Ovary (tissue), 10 donors: ENCODE measurements at places on chromosomes 2 and 18. TPM values are rescaled to one million over a fixed set of nuclear protein-coding genes. Genes with fewer than 3 reads are reported as not detected.

GRCh38 chr2:151664520-151664919, 69.8 kb downstream of the NEB start:
- H3K27ac ChIP-seq: no peak overlapping the region
- DNase-seq: no peak
- H3K27me3 ChIP-seq: no peaks in the 10 kb centered on the region
- H3K4me1 ChIP-seq: no peaks in the 10 kb centered on the region
- no peak overlapping the region for H3K4me3 ChIP-seq

The SPHKAP gene
- total RNA-seq: 0.52 TPM

DNA sequence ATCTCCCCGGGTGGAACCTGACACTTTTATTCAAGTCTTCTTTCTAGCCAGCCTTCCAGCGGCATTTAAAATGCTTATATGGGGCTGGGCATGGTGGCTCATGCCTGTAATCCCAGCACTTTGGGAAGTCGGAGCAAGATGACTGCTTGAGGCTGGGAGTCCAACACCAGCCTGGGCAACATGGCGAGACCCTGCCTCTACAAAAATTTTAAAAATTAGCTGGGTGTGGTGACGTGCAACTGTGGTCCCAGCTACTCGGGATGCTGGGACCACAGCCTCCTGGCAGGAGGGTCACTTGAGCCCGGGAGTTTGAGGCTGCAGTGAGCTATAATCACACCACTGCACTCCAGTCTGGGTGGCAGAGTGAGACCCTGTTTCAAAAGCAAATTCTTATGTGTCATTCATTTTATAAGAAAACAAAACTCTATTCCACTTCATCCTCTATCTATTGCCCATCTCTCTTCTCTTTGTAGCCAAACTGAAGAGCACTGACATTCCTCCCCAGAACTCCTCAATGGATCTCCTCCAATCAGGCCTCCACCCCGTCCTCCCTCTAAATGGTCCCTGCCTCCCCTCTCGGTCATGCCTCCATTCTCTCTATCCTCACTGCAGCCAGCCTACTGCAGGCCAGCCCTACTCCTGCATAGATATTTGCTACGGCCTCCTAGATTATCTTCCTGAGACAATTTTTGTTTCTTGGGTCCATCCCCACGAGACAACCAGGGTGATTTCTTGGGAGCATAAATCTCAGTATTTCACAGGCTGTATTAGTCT, 18.0 kb upstream of the RHOB start:
- H3K4me1 ChIP-seq: no peaks in the 10 kb centered on the region
- DNase-seq: peak; percentile 4
- H3K27ac ChIP-seq: no peak overlapping the region

DNA sequence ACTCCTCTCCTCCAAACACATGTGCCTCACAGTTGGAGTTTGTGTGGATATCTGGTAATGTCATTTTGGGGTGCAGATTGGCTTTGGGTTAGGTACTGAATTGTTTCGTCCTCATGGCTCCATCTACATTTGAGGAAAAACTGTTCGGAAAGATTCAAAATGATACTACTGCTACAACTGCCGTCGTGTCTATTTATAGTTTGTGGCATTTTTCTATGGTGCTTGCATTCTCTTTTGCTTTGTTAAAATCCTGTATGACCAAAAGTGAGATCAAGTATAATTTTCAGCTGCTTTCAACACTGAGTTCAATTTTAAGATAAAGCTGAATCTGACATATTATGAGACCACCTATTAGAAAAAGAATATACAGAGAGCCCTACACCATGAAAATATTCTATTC, 176.3 kb upstream of the DSEL start:
- no peak overlapping the region for H3K4me3 ChIP-seq
- no peaks in the 10 kb centered on the region for H3K36me3 ChIP-seq
- H3K27me3 ChIP-seq: no peaks in the 10 kb centered on the region
- H3K27ac ChIP-seq: no peak overlapping the region
- no peak for DNase-seq

The MLPH gene
- 30.7 TPM for total RNA-seq

DNA sequence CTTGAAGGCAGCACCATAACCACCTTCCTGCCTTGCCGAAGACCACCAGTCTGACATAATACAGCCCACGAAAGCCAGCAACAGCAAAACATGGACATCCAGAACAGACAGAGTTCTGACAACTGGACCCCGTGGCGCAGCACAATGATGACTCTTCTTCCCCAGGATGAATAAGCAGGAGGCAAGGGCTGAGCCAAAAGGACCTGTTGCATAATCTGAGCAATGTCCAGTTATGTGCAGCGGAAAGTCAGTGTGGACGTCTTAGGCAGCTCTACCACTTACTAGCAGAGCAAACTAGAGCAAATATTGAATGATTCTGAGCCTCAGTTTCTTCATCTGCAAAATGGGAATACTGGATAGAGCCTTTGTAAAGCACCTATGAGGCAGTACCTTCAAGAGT, 225.1 kb downstream of the ZBTB7C start:
- DNase-seq: no peak
- no peaks in the 10 kb centered on the region for H3K27me3 ChIP-seq
- H3K4me1 ChIP-seq: peaks cover 3% of the 10 kb centered on the region
- H3K4me3 ChIP-seq: no peak overlapping the region

The CCDC178 gene
- total RNA-seq: 5.1 TPM

The CNGA3 gene
- not detected for total RNA-seq

- H3K27me3 ChIP-seq: no peaks in the 10 kb centered on the region
- no peaks in the 10 kb centered on the region for H3K4me1 ChIP-seq
- no peaks in the 10 kb centered on the region for H3K36me3 ChIP-seq
- H3K27ac ChIP-seq: no peak overlapping the region
- no peak overlapping the region for H3K4me3 ChIP-seq
- DNase-seq: no peak
These were observed 240.2 kb downstream of the FSIP2 start for GRCh38 chr2:185978634-185979407.

DNA sequence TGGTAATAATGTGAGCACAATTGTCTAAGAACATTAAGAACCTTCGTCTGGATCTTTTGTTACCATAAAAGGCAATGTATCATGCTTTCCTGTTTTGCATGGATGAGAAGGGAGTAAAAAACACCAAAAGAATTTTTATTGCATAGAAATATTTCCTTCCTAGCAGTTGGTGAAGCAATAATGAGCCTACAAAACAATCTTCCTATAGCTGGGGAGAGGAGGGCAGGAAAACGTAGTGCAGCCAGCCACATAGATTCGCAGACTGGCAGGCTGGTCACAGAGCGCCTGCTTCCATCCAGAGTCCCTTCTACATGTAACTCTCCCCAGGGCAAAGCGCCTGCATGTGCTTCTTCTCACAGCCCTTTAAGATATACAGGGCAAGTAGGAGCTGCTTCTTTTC, 190.4 kb downstream of the BABAM2 start:
- DNase-seq: no peak
- no peaks in the 10 kb centered on the region for H3K36me3 ChIP-seq
- H3K4me3 ChIP-seq: no peak overlapping the region
- no peaks in the 10 kb centered on the region for H3K27me3 ChIP-seq
- peaks cover 9% of the 10 kb centered on the region for H3K4me1 ChIP-seq
- peak overlapping the region; percentile 27 for H3K27ac ChIP-seq

The ASPRV1 gene
- total RNA-seq: 2.1 TPM

The IL1R2 gene
- total RNA-seq: 0.91 TPM

DNA sequence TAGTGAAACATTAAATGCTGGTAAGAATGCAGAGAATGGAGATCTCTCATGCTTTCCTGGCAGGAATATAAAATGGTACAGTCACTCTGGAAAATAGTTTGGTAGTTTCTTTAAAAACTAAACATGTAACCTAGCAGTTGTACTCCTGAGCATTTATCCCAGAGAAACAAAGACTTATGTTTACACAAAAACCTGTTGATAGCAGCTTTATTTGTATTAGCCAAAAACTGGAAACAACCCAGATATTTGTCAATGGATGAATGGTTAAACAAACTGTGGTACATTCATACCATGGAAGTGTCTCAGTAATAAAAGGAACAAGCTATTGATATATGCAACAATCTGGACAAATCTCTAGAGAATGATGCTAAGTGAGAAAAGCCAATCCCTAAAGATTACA, 81.7 kb upstream of the CTAGE1 start:
- H3K27ac ChIP-seq: no peak overlapping the region
- H3K4me3 ChIP-seq: no peak overlapping the region
- DNase-seq: no peak
- H3K36me3 ChIP-seq: no peaks in the 10 kb centered on the region
- no peaks in the 10 kb centered on the region for H3K27me3 ChIP-seq
- H3K4me1 ChIP-seq: peaks cover 3% of the 10 kb centered on the region

The CYBRD1 gene
- 236 TPM for total RNA-seq

- no peak overlapping the region for H3K27ac ChIP-seq
- no peak for DNase-seq
- H3K36me3 ChIP-seq: no peaks in the 10 kb centered on the region
- no peaks in the 10 kb centered on the region for H3K27me3 ChIP-seq
- H3K4me3 ChIP-seq: no peak overlapping the region
These were observed 46.8 kb upstream of the EML6 start for GRCh38 chr2:54676656-54677055.

The ARHGAP15 gene
- 1.5 TPM for total RNA-seq

- no peak overlapping the region for H3K27ac ChIP-seq
- DNase-seq: no peak
- H3K36me3 ChIP-seq: no peaks in the 10 kb centered on the region
- peaks cover 18% of the 10 kb centered on the region for H3K4me1 ChIP-seq
These were observed 59.8 kb downstream of the MEIS1 start for GRCh38 chr2:66494708-66495107.

- H3K36me3 ChIP-seq: no peaks in the 10 kb centered on the region
- H3K4me3 ChIP-seq: no peak overlapping the region
- DNase-seq: no peak
- H3K4me1 ChIP-seq: peaks cover 2% of the 10 kb centered on the region
- no peaks in the 10 kb centered on the region for H3K27me3 ChIP-seq
These were observed 766.2 kb downstream of the MBD2 start for GRCh38 chr18:53458268-53458667.
